Activated CD4-positive, alpha-beta T cell treated with anti-CD3 and anti-CD28 coated beads, Interleukin-2, Interleukin-6, amounts not matched to agents 100 ng/mL and 50 ng/mL, durations not matched to agents 16 hours and 8 hours (primary cell): ENCODE measurements at places on chromosomes 1 and 21.
A peak's percentile ranks its signal among the peaks of the same experiment; 100 is the strongest.

DNA sequence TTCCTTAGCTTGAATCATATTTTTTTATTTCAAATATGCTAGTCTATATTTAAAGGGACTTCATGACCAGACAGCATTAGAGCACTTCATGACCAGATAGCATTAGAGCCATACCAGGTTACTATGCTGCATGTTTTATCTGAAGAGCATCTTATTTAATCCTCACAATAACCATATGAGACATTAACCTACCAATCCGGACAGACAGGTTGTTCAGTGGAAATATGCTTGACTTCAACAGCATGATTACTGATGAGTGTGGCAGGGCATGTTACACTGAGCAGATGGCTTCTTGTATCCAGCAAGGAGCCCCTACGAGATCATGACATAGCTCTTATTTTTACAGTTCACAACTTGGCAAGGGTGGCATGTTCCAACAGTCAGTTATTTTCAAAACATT is 85.0 kb upstream of the KCTD3 start:
- no peak for DNase-seq

GRCh38 chr1:111516005-111516535 is 12.6 kb upstream of the ADORA3 start:
- peak; percentile 48 for DNase-seq

DNA sequence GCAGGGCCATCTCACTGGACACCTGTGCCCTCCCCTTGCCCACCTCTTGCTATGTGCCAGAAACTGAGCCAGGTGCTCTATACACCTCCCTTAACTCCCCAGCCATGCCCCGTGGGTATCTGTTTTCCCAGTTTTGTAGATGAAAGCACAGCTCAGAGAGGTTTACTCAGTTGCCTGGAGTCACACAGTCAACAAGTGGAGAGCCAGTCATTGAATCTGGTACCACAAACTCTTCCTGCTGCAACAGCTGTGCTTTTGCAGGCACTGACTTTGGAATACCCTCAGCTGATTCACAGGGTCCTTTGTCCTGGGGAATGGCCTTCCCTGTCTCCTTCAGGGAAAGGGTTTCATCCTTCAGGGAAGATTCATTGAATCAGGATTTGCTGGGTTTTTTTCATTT is 22.1 kb downstream of the PAX7 start:
- DNase-seq: no peak

- no peak for DNase-seq
Measured at GRCh38 chr1:207429963-207430362, 24.2 kb upstream of the CR2 start.

GRCh38 chr1:71118086-71118485 is 37.3 kb upstream of the ZRANB2 start:
- DNase-seq: no peak

- no peak for DNase-seq
Measured at GRCh38 chr1:8189931-8190483, 127.9 kb upstream of the SLC45A1 start.

DNA sequence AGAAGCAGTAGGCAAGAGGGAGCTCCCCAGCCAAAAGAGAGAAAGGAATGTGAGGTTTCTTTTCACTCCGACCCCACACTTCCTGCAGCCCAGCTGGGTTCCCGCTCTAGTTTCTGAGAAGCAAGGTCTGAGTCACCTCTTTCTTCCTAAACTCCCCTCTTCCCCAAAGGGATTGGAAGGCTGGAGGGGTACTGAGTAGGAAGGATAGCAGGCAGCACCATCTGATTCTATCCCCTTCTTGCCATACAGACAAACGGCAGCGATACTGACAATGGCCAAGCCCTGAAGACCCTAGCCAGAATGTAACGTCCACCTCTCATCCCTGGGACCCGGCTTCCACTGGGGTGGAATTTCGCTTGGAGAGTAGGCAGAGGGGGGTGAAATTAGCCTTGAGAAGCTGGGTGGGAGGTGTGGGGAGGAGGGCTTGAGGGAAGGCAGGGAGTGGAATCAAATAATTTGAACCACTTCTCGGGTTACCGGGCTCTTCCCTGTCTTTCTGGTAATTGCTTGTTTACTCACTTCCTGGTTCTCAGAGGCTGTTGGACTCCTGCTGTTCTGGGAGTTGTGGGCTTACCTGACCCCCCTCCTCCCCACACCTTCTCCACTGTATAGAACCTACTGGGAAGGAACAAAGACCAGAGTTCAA is 13.2 kb downstream of the IER5 start:
- peak; percentile 23 for DNase-seq

DNA sequence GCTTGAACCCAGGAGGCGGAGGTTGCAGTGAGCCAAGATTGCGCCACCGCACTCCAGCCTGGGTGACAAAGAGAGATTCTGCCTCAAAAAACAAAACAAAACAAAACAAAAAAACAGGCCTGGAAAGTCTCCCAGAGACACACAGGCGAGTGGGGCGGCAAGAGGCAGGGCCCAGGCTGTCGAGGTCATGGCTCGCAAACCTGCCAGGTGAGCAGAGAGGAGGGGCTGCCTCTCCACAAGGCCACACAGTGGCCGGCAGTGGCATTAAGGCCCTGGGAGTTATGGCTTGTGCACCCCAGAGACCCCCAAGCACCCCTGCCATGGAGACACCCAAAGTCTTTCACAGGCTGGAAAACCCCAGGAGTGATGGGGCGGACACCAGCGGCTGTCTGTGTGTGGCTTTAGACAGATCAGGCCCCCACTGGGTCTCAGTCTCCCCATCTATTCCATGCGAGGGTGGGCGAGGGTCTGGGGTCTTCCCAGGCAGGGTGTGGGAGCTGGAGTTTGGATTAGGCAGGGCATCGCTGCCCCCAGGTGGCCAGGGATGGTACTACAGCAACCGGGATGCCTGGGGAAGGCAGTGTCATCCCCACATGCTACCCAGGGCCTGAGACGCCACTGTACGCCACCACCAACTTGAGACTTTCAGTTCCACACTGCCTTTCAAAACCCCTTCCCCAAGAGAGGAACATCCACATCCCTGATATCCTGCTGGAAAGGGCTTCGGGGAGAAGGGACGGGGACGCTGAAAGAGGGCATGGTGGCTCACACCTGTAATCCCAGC is 7.3 kb upstream of the CTRC start:
- DNase-seq: peak; percentile 83

- no peak for DNase-seq
Measured at GRCh38 chr1:143672983-143673382, 298.8 kb downstream of the FAM72C start.

- peak; percentile 33 for DNase-seq
Measured at GRCh38 chr1:173205146-173206051, 1.7 kb downstream of the TNFSF4 start.

- no peak for DNase-seq
Measured at GRCh38 chr1:58704616-58705021, 4.8 kb upstream of the MYSM1 start.
